ENCODE measurements at places on chromosomes 5 and 9.

- no peak for DNase-seq
Observed at GRCh38 chr5:138909734-138910133, 34.6 kb upstream of the LRRTM2 start.

DNA sequence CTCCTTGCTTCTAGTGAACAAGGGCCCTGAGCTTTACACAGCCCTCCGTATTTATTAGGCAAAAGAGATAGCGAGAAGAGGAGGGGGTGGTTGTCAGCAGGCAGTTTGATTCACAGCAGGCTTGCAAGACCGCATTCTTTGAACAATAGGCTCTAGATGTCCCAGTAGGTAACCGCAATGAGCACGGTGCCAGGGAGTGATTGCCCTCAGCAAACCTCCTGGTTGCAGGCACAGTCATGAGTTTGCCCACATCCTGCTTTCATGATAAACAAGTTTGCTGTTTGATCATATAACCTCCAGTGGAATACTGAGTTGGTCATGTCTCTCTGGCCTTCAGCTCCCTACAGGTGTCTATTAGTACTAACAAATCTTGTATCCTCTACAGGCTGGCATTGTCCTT, 66.1 kb downstream of the CACNA1B start:
- DNase-seq: no peak

DNA sequence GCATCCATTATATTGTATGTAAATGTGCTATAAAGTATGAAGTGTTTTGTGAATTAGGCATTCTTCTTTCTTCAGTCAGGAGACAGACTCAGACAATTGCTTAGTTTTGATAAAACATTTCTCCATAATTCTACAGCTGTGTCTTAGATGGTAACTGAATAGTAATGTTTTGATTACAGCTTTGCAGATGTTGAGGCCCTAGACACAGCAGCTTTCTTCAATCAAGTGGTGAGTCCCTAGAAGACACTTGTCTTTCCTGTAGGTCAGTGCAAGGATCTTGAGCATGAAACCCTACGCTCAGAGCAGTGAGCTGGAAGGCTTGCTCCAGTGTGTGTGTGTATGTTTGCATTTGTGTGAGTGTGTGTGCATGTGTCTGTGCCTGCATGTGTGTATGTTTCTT, 46.8 kb upstream of the CD180 start:
- DNase-seq: no peak

- no peak for DNase-seq
Observed at GRCh38 chr9:5651246-5651645, 22.3 kb downstream of the RIC1 start.

DNA sequence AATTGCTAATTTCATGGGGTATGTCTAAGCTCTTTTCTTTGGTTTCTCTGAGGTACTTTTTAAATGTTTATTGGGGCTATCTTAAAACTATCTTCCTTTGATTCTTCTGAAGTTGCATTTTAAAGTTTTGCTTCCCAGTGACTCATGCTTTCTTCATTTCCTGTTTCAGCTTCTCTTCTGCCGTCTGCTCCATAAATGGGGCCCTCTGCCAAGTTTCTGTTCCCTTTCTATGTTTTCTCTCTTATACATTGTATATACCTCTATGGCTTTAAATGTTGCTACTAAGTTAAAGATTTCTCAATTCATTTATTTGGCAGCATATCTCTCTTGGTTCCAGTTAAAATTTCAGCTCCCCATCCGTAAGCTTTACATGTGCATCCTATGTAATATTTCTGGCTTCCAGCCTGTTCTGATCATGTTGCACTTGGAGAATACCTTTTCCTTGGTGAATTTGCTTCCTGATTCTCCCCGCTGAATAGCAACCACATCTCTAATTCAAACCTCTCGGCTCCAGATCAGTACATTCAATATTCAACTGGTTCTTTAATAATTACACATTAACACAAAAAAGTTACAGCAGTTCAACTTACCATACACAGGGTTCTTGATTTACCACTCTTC, 125.3 kb downstream of the ST8SIA4 start:
- DNase-seq: peak; percentile 41

- peak; percentile 76 for DNase-seq
Observed at GRCh38 chr5:132751444-132751843, 4.2 kb downstream of the CCNI2 start.

DNA sequence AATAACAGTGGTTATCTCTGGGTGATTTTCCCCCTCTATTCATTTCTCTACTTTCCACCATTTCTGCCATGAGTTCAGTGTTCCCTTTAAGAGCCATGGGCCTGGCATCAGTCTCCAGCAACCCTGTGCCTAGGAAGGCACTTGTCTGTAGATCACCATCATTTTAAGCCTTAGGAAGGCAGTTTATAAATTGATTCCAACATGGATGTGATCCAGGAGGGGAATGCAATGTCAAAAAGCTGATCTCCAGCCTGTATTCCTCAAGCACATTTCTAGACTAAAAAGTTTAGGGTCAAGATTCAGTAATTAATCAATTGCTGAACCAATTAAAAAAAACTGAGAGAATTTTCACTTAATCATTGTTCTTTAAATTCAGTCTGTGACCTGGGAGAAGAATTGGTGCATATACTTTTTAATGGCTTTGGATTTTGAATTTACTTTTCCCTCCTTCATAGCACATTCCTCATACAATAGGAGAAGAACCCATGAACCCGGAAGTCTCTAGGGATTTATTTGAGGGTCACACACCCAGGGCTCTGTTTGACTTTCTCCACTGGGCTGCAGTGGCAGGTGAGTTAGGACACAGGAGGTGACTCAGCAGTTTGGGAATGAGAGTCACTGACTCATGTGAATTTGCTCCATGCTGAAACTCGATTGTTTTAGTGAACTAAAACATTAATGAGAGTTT, 6.1 kb upstream of the ERMP1 start:
- no peak for DNase-seq

- no peak for DNase-seq
Observed at GRCh38 chr5:156387391-156387790, 60.4 kb downstream of the SGCD start.

- no peak for DNase-seq
Observed at GRCh38 chr9:79588488-79589223, 16.9 kb downstream of the TLE4 start.

GRCh38 chr5:116814626-116815385, 240.2 kb upstream of the SEMA6A start:
- DNase-seq: no peak

DNA sequence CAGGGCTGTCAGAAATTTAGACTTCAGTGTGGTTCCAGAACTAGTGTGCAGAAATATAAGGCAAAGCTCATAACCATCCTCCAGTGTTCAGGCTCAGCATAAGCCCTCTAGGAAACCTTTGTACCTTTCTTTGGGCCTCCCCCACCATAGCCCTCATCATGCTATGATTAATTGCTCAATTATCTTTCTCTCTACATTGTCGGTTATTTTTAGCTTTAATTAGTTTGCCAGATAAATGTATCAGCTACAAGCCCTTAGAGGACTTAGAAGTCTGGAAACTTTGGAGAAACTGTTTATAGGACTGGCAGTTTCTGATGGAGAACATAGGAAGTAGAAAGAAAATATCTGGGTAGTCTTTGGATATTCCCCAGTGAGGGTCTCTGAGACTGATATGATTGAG, 43.5 kb upstream of the TNC start:
- no peak for DNase-seq

DNA sequence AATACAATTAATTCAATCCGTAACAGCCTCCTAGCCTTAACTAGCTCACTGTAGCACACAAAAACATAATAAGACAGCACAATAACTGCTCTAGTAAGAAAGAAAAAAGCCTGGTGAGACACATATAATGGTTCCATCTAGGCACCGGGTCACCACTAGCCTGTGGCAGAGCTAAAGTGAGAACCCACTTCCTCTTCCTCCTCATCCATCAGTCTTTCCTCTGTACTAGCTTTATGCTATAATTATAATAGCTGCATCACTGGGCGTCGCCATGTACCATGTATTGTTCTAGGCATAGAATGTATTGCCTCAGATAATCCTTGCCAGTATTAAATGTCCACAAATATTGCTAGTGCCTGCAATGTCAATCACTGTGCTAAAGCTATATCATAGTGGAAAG, 23.1 kb downstream of the ADRB2 start:
- no peak for DNase-seq

GRCh38 chr5:56669534-56670483, 145.5 kb upstream of the MAP3K1 start:
- no peak for DNase-seq

- no peak for DNase-seq
Observed at GRCh38 chr9:121055642-121056143, 5.6 kb upstream of the C5 start.

DNA sequence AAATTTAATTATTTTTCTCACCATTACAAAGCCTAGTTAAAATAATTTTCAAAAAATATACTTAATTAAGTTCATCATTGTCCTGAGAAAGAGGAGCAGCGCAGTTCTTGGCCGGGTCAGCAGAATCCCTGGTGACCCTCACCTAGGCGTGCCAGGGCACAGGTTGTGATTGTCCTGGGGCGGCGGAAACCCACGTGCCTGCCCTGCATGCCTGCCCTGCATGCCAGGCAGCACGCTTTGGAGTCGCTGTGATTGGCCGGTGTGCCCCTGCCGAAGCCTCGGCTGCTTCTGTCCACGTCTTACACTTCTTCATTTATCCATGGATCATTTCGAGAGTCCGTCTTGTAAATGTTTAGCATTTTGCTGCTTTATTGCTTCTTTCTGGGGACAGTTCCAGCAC, 25.6 kb downstream of the SLC12A2 start:
- DNase-seq: no peak

- DNase-seq: no peak
Observed at GRCh38 chr9:112252194-112252593, 77.1 kb upstream of the SUSD1 start.

DNA sequence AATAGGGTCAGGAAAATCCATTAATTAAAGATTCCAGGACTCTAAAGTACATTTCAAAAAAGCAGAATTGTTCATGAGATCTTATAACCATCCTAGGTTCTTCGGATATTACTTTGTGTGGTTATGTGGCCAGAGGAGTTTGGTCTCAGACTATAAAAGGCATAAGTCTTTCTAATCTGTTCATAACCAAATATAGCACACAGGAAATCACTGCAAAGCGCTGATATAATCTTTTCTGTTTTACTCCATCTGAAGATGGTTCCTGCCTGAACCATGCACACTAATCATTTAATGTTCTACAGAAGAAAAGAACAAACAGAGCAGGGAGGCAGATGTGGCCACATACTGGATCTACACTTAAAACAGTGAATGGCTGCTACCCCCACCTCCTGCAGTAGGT, 182.8 kb downstream of the SEMA5A start:
- DNase-seq: no peak

GRCh38 chr9:93592643-93593021, 16.2 kb downstream of the PHF2 start:
- DNase-seq: no peak

- DNase-seq: no peak
Observed at GRCh38 chr5:59187857-59188256, 605.0 kb downstream of the RAB3C start.

GRCh38 chr5:71600783-71601182, 13.6 kb downstream of the MCCC2 start:
- DNase-seq: no peak

GRCh38 chr5:132658381-132659302, 669 bp downstream of the IL13 start:
- no peak for DNase-seq

DNA sequence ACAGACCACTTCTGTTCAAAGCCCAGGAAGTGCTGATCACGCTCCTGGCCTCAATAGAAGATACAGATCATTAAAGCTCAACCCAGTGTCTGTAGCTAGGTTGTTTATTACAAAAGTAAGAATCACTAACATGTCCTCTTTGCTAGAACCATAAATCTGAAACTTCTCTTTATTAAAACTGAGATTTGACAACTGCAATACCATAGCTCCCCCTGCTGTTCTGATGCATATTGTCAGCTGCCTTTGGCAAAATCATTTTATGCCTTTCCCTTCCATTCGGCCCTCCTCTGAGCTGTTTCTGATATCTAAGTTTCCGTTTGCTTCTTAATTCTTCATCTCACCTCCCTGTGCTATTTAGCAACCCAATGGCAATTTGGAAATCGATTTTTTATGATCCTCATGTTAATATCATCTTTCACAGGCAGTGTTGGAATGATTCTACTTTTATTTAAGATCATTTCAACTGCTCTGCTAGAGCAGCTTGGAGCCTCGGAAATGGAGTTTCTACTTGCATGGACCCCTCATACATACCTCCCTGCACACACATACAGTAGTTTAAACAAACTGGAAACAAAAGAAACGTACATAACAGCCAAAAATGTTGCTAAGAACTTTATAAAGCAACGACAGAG, 998.8 kb downstream of the MAT2B start:
- peak; percentile 18 for DNase-seq
